ENCODE measurements at places on chromosomes 1 and 21.

GRCh38 chr1:47763591-47764171 lies 233.5 kb downstream of the TRABD2B start:
- no peak for DNase-seq

- DNase-seq: no peak
Observed at GRCh38 chr1:46188295-46189030, 9.8 kb downstream of the POMGNT1 start.

- no peak for DNase-seq
Observed at GRCh38 chr21:35006771-35007170, 42.3 kb downstream of the RUNX1 start.

GRCh38 chr1:241612533-241613477 lies 27.4 kb downstream of the CHML start:
- no peak for DNase-seq

DNA sequence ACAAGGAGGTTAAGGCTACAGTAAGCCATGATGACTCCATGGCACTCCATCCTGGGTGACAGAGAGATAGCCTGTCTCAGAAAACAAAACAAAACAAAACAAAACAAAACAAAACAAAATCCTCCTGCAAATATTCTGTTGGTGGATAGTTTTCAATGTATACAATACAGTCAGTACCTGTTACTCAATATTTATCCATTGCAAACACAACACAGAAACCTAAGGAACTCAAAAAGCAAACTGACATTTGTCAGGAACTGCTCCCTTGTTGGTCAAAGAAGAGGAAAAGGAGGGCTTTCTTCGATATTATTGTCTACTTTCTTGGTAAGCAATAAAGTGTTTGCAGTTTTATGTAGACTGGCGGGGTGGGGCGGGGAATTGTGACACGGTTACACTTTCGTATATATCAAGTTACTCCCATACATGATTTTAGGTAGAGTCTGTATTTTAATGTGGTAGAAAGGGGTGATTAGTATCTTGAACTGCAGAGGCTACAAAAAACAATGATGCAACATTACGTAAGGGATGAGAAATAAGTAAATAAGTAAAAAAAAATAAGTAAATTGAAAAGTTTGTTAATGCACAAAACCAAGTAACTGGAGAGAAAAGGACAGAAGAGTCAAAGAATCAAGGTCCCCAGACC lies 31.8 kb downstream of the APP start:
- no peak for DNase-seq

GRCh38 chr1:226736908-226737818 lies 1.9 kb downstream of the ITPKB start:
- no peak for DNase-seq

DNA sequence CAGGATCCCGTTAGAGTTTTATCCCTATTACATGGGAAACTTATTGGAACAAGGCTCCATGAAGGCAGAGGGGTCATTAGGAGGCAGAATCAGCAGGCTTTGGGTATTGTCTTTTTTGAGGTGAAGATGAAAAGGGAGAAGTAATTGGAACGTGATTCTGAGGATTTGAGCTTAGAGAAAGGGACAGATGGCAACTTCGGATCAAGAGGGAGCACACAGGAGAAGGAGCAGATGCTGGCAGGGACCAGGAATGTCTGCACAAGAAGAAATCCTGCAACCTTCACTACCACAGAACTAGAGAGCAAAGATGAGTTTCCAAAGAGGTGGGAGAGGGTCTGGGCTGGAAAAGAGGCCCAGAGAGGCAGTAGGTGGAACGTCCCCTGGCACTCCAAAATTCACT lies 202.8 kb downstream of the RRAGC start:
- DNase-seq: no peak

GRCh38 chr1:44673675-44674112 lies 587 bp downstream of the TMEM53 start:
- no peak for DNase-seq

DNA sequence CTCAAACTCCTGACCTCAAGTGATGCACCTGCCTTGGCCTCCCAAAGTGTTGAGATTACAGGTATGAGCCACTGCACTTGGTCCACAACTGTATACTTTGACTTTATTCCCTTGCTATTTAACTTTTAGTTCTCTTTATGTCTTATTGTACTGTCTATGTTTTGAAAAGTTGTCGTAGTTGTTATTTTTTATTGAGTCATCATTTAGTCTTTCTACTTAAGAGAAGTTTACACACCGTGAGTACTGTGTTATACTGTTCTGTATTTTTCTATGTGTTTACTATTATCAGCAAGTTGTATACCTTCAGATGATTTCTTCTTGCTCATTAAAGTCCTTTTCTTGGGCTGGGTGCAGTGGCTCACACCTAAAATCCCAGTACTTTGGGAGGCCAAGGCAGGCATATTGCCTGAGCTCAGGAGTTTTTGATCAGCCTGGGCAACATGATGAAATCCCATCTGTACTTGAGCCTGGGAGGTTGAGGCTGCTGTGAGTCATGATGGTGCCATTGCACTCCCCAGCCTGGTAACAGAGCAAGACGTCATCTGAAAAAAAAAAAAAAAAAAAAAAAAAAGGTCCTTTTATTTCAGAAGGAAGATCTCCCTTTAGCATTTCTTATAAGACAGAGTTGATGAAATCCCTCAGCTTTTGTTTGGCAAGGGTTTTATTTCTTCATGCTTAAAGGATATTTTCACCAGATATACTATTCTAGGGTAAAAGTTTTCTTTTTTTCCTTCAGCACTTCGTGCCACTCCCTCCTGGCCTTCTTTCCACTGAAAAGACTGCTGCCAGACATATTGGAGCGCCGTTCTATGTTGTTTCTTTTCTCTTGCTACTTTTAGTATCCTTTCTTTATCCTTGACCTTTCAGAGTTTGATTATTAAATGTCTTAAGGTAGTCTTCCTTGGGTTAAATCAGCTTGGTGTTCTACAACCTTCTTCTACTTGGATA lies 47.6 kb downstream of the TNFSF18 start:
- peak; percentile 19 for DNase-seq

DNA sequence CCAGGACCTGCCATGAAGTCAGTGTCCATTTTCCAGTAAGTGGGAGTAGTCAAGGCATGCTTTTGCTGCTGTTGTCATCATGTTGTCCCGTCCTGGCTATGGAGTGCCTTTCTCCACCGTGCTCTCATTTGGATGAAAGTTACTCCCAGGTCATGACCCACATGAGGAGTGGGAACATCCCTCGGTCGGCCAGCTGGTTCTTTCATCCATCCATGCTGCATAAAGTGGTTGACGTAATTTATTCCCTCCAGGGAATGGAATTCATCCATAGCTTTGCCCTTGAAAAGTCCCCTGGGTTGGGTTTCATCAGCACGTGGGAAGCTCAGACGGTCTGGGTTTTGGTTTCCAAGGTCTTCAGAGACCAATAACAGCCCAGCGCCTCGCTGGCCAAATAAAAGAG lies 11.6 kb downstream of the PLA2G2A start:
- DNase-seq: no peak

- no peak for DNase-seq
Observed at GRCh38 chr1:65872301-65872700, 79.6 kb downstream of the PDE4B start.

GRCh38 chr1:25990702-25991395 lies 7.0 kb downstream of the PAFAH2 start:
- no peak for DNase-seq

DNA sequence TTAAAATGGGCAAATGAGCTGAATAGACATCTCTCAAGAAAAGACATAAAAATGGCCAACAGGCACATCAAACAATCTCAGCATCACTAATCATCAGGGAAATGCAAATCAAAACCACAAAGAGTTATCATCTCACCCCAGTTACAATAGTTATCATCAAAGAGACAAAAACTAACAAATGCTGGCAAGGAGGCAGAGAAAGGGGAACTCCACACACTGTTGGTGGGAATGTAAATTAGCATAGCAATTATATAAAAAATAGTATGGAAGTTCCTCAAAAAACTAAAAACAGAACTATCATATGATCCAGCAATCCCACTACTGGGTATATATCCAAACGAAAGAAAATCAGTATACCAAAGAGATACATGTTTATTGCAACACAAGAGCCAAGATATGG lies 68.7 kb downstream of the DENND1B start:
- DNase-seq: no peak

DNA sequence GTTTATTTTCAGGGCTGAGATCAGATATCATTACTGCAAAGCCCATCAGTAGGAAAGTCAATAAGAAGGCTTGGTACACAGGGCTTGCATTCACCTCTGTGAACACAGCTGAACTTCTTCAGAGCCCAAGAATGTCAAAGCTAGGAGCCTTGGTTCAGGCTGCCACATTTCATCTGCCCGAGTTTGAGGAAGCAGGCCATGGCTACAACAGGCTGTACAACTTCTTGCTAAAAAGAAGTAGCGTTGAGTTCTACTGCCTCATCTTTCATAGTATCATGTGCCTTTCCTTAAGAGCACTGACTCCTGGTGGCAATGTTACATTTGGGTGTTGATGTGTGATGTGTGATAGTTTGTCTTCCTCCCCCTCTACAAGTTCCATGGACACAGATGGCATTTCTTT lies 10.1 kb downstream of the C1orf162 start:
- DNase-seq: no peak

GRCh38 chr1:206578068-206578977 lies 33.9 kb downstream of the EIF2D start:
- DNase-seq: no peak

DNA sequence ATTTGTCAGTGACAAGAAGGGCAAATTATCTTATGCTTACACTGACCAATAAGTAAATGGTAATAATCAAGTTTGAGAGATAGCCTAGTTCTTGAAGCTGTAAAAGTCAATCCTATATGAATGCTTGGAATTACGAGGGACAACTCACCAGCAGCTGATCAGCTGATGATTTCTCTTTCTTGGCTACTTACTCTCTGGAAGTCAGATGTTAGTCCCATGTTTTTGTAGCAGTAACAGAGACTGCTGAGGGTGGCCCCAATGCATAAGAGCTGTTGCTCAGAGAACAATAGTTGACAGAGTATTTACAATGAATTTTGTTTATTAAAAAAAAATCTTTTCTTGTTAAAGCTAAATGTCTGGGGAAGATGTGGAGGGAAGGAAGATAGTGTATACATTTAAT lies 39.3 kb downstream of the CD160 start:
- DNase-seq: no peak

- no peak for DNase-seq
Observed at GRCh38 chr1:65281846-65282245, 27.5 kb upstream of the DNAJC6 start.

- no peak for DNase-seq
Observed at GRCh38 chr1:119626011-119626545, 22.0 kb downstream of the ZNF697 start.

DNA sequence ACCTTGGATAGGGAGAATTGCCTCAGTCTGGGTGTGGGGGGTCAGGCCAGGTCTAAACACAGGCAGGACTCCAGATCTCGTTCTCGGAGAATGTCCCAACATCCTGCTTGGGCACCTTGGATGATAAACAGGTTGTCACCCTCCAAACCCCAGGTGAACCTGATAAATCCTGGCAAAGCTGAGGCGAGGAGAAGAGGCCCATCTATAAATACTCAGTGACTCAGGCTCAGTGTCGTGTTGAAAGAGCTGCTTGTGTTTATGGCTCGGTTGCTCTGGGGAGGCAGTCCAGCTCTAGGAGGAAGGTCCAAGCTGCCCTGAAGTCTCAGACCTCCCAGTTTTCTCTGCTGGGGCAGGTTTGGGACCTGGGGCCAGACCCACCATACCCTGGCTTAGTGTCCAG lies 15.8 kb upstream of the TRIM63 start:
- no peak for DNase-seq

DNA sequence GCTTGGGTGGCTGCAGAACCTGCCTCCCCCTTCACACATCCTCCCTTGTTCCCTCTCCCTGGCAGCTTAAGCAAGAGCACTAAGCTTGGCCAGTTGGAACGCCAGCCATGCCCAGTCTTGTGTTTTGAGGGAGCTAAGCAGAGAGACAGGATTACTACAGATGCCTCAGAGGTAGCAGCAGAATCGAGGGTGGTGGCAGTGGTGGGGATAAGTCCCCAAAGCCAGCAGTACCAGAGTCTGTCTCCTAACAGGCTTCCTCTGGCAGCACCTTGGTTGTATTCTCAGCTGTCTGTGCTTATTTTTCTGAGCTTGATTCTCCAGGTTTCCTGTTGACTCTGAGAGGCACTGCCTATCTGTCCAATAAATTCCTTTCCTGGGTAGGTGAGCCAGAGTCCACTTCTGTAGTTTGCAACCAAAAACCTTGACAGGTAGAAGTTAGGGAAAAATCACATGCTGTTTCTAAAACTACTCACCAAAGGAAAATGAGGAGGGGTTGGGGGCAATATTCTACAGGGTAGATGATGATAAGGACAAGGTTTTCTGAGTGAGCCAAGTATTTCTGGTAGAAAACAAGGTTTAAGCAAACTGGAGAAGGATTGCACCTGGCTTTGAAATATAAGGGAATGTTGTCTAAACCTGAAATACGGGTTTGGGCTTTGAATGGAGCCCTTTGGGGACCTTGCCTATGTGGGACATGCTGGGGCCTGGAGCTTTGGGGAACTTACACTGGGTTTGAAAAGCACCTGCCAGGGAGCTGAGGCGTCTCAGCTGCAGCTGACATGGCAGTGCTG lies 100.8 kb downstream of the PBX1 start:
- DNase-seq: no peak

DNA sequence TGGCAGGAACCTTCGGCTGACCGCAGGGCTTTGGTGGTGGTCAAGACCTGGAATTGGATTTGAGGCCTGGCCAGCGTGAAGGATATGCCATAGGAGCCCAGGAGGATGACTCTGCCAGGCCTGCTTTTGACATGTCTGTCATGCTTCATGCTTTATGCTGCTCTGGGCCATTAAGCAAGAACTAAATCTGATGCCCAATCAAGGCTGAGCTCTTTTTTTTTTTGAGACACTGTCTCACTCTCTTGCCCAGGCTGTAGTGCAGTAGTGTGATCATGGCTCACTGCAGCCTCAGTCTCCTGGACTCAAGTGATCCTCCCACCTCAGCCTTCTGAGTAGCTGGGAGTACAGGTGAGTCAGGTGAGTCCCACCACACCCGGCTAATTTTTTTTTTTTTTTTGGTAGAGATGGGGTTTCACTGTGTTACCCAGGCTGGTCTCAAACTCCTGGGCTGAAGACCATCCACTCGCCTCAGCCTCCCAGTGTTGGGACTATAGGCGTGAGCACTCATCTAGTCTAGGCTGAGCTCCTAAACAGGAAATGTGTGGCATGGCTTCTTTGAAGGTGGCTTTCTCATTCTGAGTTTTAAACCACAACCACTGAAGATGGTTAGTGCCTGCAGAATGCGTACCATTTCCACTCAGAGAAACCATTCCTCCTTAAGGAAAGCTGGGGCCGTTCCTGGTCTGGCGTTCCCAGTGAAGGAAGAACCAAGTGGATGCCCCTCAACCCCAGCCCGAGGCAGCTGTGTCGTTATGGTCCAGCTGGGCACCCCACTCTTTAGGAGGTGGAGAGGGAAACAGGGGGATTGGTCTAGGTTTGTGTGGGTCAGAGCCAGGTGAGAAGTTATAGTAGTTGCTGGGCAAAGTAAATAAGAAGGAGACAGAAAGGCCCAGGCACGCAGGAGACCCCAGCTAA lies 34.2 kb upstream of the ATP5PO start:
- DNase-seq: no peak

All from kidney epithelial cell (primary cell).